COR-L47 (cell line): ENCODE measurements at places on chromosomes 11 and 22.

- DNase-seq = no peak
Observed at GRCh38 chr11:1571760-1572196, 293 bp downstream of the DUSP8 start.

- DNase-seq = no peak
Observed at GRCh38 chr11:58926251-58926650, 13.0 kb upstream of the GLYATL1 start.

- DNase-seq = no peak
Observed at GRCh38 chr22:25697181-25697664, 44.8 kb upstream of the MYO18B start.

GRCh38 chr11:9992306-9992705 lies 301.7 kb downstream of the SBF2 start:
- DNase-seq = no peak

DNA sequence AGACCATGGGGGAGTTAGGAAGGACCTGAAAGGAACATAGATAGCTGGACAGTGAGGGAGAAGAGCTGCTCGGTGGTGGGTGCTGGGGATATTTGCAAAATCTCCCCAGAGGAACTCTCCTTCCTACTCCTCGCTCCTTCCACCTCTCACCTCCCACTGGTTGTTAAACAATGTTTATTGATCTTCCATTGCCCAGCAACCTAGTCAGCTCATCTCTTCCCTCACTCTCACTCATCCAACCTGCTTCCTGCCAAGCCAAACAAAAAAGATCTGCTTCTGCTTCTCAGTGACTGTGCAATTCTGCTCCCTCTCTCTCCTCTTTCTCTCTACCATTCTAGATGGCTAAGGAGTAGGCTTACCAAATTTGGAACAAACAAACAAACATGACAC lies 115.0 kb downstream of the SLC1A2 start:
- DNase-seq = peak; percentile 29

DNA sequence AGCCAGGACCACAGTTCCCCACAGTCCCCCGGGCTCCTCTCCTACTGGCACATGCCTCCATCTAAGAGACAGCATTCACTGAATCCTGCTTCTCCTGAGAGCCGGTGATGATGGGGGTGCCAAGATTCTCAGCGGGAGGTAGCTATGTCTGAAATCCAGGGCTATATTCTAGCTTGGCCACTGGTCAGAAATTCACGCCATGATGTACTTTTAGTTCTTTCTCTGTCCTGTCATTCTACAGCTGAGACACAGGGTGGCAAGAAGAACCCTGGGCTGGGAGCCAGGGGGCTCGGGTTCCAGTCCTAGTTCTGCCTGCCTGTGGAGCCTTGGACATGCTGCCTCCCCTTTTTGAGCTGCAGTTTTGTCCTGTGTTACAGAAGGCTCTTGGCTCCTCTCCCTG lies 59.2 kb upstream of the PHOX2A start:
- no peak for DNase-seq

DNA sequence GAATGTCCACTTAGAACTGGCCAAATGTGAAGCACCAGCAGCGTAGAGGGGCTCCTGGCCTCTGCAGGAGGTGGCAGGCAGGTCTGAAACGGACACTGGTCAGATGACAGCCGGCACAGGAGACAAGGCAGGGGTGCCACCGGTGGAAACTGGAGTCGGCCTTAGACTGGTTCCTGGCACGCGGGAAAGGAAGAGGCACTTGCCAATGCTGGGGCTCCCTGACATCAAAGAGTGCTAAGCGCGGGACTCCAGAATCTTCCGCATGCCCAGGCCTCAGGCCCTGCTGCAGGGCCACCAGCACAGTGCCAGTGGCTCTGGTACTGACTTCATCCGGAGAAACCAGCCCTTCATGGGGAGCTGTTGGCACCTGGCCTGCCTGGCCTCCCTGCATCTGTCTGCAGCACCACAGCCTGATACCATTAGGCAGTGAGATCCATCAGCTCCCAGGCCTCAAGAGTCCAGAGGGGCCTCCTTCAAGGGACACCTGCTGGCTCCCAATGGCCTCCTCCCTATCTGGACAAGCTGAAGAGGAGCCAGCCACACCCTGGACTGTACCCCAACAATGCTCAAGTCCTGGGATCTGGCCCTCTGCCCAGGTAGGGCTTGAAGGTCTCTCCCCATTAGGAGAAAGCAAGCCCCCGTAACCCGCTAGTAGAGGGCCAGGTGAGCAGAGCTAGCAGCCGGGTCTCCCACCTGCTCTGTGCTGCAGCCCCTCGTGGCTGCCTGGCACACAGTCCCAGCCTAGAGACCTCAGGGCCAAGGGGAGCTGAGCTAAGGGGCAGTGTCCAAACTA lies 29.7 kb upstream of the GNB1L start:
- no peak for DNase-seq

- peak; percentile 6 for DNase-seq
Observed at GRCh38 chr22:44736581-44737405, 15.6 kb upstream of the ARHGAP8 start.

DNA sequence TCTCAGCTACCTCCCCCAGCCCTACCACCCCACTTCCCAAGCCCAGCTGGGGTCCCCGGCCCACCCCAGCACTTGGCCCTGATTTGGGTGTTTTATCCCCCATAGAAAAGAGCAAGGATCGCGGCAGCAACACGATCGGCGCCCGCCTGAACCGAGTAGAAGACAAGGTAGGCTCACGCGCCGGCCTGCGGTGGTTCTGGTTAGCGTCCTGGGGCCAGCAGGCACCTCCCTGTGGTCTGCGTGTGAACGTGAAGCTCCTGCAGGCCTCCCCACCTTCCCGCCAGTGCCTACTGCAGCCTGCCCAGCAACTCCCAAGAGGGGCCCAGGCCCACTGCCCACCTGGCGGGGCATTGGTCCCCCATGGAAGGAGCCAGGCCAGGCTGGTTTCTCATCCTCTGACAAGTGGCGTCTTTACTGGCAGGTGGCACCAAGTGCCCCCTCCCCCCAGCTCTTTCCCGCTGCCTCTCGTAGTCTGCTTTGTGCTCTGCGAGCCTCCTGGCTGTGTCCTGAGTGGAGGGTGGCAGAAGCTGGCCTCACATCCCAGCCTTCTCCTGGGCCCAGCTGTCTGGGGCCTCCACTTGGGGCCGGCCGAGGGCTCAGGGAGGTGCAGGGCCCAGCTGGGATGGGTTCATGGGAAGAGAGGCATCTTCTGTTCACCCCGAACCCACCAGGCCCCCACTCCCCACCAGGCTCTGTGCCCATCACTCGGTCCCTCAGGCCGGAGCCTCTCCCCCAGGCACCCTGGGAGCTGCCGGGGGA lies 78.3 kb upstream of the KCNQ1OT1 start:
- peak; percentile 25 for DNase-seq

- no peak for DNase-seq
Observed at GRCh38 chr11:111765320-111765983, 737 bp downstream of the PPP2R1B start.

- DNase-seq = no peak
Observed at GRCh38 chr11:117862019-117862725, 14.3 kb downstream of the FXYD6 start.

DNA sequence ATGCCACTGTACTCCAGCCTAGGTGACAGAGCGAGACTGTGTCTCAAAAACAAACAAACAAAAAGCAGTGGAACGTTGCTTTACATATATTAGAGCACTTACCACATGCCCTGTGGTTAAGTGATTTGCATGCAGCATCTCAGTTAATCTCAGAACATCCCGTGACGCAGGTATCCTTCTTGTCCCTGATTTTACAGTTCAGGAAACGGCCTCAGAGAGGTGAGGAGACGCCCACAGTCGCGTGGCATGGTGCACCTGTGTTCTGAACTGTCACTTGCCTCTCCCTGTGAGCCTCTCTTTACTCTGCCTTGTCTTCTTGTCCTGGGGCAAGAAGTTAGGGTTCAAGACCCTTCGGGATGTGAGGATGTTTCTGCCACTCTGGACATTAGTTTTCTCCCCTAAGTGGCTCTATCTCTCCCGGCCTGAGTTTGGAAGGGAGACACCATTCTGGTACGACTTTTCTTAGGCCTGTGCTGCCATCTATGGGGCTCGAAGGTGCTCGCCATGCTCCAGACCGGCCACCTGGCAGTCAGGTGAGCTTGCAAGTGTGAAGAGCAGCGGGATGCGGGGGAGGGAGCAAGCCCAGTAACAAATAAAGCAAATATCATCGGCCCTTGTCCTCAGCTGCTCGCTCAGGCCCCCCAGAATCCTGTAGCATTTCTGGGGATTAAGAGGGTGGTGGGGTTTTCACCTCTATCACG lies 25.6 kb downstream of the YWHAH start:
- peak; percentile 84 for DNase-seq

DNA sequence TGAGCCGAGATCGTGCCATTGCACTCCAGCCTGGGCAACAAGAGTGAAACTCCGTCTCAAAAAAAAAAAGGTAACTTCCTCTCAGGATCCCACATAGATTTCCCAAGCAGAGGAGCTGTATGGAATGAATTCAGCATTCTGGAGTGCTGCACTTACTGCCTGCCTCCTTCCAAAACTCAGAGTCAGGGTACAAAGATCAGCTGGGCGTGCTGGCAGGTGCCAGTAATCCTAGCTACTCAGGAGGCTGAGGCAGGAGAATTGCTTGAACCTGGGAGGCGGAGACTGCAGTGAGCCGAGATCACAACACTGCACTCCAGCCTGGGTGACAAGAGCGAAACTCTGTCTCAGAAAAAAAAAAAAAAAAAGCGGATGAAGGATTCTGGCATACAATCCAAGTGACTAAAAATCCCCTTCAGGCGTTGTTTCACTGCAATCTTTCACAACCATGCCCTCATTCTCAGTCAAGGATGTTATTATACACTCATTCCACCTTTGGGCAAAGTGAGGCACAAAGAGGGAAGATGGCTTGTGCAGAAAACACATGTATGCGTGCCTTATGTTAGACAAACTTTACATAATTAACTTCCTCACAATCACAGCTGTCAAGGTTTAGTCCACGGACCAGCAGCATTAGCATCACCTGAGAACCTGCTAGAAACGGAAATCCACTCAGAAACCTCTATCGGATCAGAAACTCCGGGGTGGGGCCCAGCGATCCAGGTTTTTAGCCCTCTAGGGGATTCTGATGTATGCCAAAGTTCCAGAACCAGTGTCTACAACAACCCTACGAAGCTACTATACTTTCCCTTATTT lies 1.1 kb upstream of the NOL12 start:
- no peak for DNase-seq

DNA sequence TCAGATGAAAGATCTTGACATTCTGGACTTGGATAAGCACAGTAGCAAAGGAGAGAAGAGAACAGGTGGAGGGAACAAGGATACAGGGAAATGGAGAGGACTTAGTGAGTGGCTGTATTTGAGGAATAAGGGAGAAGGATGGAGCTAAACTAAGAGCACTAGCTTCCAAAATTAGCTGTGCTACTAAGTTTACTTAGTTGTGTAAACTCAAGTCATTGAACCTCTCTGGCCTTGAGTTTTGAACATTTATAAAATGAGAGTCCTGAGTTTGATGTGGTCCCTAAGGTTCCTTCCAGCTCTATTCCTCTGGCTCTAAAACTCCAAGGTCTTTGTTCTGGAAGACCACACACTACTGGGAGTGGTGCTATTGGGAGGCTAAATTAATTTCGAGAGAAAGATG lies 100.7 kb downstream of the TRIM44 start:
- DNase-seq = no peak
